Activated CD4-positive, alpha-beta memory T cell treated with anti-CD3 and anti-CD28 coated beads for 36 hours (primary cell): ENCODE measurements at places on chromosomes 11 and 22. TPM values are rescaled to one million over a fixed set of nuclear protein-coding genes. Genes with fewer than 3 reads are reported as not detected.

The CACNA1I gene
- total RNA-seq = 0.36 TPM

GRCh38 chr11:12767577-12767976 lies 93.4 kb downstream of the TEAD1 start:
- no peak for DNase-seq

DNA sequence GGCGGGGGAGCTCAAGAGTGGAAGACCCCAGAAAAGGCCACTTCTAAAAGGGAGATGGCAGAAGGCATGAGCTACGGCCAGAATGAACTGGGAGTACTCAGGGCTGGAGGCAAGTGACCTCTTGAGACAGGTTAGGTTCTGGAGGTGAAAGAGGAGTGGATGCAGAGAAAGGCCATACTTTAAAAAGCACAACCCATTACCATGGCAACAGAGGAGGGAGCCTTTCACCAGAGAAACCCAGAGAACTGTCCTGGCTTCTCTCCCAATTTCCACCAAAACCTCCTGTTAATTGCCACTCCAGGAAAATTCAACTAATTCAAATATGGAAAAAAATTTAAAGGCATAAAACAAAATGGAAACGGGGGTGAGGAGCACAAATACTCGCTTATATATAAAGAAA lies 15.8 kb downstream of the A4GALT start:
- no peak for DNase-seq

DNA sequence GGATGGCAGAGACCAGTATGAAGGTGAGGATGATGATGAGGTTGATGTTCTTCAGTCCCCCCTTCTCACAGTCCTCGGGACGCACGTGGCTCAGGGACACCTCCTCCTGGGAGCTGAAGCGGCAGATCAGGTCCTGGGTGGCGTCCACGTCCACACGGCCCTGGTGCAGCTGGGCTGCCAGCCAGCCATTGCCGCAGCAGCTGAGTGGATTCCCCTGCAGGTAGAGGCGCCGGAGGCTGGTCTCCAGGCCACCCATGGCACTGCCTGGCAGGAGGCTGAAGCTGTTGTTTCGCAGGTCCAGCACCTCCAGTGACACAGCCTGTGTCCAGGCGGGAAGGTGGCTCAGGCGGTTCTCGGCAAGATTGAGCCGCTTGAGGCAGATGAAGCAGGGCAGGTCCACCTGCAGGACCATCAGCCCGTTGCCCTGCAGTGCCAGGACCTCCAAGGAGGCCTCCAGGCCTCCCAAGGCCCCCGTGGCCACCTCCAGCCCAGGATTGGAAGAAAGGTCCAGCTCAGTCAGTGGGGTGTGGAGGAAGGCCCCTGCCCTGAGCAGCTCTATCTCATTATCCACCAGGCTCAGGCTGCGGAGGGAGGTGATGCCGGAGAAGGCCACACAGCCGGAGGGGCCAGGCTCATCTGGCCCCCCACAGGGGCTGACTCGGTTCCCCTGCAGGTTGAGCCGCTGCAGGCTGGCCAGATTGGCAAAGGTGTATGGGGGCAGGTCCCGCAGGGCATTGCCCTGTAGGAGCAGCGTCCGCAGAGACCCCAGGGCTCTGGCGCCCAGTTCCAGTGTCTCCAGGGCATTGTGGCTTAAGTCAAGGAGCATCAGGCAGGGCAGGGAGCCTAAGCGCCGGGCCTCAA lies 10.6 kb downstream of the LRRC32 start:
- no peak for DNase-seq

The C1QTNF6 gene
- total RNA-seq = 11.1 TPM

DNA sequence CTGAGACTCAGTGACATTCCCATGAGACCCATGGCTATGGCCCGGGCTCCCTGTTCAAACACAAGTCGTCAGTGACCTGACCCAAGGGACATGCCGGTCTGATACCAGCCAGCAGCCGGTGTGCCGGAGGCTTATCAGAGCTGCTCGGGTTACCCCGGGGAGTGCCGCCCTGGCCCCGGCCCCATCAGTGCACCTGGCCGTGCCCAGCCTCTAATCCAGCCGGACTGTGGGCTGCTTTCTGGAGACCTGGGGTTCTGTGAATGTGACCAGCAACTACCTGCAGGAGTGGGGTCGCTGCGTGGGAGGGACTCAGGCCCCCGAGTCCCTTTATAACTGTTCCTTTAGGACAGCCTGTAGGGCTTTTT lies 52.7 kb downstream of the LINC01488 start:
- no peak for DNase-seq

GRCh38 chr22:36160499-36160942 lies at the start of gene APOL3:
Gene APOL3 (minus strand): TSS chr22:36160755. CDS start chr22:36149055, 11,700 bp downstream.
- peak; percentile 67 for DNase-seq

DNA sequence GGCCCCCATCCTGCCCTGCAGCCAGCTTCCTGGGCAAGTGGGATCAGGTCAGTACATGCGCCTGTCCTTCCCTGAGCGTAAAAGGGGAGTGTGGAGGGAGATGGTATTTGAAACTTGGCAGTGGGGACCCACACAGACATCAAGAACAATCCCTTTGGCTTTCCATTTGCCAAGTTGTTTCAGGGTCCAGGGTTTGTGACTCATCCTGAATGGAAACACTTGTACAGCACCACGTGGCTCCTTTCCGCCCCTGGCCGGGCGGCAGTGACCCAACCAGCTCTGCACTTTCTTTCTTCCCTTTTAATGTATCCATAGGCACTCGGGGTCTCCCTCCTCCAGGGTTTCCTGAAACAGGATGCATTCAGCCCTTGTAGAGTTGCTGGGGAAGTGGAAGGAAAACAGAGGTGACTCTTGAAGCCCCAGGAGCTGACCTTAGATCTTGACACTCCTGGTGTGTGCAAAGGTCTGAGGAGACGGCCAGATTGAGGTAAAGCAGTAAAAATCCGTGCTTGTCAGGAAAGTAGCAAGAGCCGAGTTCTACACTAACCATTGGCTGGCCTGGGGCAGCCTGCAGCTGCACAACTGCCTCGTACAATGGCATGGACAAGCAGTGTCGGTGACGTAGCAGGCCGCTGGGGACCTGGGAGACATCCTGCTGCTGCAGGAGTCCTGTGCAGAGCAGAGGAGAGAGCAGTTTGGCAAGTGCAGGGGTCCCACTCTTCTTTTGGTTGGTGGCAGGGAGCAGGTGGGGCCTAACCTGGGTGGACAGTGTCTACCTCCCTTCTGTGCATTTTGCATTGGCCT lies 189.8 kb downstream of the SNX19 start:
- no peak for DNase-seq

The IGLL5 gene
- not detected for total RNA-seq

DNA sequence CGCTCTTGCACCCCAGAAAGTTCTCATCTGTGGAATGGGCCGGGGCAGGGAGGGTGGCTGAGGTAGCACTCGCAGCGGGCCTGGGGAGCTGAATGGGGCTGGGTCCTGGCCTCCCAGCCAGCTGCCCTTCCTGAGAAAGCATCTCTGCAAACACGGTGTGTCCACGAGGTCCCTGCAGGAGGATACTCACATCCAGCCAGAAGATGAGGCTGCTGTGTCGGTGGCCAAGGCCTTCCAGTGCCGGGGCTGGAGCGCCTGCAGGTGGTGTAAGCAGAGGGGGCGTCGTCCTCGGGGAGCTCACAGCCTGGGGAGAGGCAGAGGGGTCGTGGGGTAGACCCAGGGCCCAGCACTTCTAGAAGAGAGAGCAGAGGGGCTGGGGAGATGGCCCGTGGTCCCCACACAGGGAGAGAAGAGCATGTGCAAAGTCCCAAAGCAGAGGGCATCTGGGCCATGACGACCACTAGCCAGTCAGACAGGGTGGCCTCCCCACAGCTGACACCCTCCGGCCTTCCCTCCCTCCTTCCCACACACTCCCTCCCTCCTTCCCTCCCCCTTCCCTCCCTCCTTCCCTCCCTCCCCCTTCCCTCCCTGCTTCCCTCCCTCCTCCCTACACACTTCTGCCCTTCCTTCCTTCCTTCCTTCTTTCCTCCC lies 97.9 kb downstream of the WNT7B start:
- DNase-seq = peak; percentile 6

DNA sequence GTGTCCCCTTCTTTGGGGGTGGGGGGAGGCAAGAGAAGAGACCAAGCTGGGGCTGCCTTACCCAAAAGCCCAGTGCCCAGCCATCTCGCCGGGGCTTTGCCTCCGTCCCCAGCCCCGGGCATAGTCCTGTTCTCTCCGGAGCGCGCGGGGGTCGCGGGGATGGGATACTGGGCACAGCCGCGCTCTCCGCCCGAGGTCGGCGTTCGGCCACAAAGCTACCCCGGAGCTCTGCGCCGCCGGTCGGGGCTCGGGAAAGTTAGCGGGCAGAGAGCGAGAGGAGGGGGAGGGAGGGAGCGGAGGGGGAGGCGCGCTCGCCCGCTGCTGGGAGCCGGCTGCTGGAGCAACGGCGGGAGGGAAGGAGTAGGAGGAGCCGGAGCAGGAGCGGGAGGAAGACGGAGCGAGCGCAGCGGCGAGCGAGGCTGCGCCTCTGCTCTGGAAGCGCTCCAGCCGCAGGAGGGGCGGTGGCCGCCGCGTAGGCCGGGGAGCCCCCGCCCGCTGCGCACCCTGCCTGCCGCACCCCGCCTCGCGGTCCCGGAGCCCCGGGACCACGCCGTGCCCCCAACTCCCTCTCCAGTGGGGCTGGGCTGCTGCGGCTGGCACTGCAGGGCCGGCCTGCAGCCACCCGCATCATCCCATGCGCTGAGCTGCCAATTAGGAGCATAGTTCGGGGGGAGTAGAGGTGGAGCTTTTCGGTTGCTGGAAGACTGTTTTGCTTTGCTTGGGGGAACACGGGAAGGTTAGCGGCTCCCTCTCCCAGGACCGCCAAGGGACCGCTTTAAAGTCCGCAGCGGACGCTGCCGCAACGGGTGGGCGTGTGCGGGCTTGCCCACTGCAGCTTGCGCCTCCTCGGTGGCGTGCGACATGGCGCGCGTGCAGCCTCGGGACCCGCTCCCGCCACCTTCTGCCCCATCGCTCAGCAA lies at the start of gene SCN4B:
TSS of gene SCN4B (minus strand) at position 272 of the 920 bp plus-strand sequence. CDS start at position 122, 150 bp downstream.
- DNase-seq = peak; percentile 28

The UBQLNL gene
- 0.17 TPM for total RNA-seq

DNA sequence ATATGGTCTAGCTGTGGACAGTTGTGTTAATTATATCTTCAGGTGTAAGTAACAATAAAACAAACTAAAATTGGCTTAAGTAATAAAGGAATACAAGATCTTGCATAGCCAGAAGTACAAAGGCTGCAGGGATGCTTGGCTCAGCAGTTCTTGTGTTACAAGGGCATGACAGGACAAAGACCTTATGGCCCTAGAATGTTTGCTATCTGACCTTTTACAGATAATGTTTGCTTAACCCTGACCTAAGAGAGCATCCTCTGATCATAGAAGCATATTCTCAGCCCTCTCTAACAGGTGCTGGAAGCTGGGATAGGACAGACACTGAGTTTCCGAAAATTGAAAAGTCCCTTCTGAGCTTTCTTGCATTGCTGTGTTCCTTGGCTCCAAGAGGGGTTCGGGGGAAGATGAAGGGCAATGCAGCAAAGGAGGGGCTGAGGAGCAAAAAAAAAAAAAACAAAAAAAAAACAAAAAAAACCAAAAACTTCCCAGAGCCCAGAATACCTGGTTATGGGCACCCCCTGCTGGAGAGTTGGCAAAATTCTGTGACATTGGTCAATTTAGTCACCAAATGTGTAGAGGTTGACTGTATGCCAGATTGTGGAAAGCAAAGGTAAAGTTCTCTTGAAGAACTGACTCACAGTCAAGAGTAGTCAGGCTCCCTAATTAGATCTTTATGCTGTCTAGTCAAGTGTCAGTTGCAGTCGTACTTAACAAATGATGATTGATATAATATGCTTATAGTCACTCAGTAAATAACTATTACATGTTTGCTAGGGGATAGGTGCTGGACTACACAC lies 10.4 kb upstream of the HIKESHI start:
- peak; percentile 82 for DNase-seq

DNA sequence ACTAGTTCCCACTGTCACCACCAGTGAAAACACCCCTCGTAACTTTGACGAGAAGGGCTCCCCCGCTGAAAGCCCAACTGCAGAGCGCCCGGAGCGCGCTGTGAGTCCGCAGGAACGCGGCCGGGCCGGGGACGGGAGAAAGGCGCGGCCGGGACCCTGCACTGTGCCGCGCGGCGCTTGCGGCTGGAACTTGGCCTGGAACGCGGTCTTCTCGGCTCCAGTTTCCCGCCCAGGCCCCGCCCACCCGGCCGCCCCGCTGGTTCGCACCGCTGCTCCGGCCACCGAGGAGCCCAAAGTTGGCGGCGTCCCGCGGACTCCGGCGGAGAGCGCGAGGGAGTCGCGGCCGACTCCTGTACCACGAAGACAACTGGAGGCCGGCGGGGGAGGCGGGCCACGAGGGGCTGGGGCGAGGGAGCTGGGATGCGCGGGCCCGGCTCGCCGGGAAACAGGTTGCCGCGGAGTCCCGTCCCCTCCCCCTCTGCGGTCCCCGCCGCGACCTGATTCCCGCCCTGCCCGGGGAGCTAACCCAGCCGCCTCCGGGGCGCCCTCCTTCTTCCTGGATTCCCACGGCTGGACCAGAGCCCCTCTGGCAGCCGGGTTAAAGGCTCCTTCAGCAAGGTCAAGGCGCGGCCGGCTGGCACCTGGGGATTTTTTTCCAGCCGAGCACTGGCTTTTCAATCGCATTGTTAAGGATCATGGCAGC lies 3.4 kb downstream of the TENM4 start:
- no peak for DNase-seq

- DNase-seq = no peak
These were observed 26.8 kb upstream of the PPP2R1B start for GRCh38 chr11:111792955-111793500.

DNA sequence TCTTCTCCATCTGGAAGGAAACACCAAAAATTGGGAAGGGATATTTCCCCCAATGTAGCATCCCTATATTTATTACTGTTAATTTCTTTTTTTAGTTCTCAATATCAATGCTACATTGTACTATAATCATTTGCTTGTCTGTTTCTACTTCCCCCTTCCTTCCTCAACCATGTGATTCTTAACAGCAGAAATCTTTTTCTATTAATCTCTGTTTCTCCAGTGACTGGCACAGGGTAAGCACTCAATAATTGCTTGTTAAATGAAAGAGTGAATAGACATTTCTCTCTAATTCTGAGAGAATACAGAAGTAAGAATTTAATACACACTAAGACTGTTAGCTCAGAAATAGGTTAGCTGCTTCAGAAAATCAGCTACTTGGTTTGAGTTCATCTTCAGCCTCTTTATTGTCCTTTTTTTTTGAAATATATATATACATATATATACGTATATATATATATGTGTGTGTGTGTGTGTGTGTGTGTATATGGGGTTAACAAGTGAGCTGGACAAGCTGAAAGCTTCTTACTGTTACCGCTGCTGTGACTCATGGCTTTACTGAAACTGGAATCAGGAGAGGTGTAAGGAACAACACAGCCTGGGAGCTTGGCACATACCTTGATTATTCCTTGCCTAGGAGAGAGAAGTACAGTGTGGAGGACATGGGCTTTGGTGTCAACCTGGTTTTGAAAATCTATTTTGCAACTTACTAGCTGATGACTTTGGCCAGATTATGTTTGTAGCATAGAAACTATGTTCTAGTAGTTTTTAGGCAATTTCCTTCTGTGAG lies 26.2 kb upstream of the PDE3B start:
- no peak for DNase-seq

The FJX1 gene
- total RNA-seq = 0.62 TPM

GRCh38 chr11:12587333-12587991 lies 86.8 kb upstream of the TEAD1 start:
- DNase-seq = no peak

GRCh38 chr11:71212871-71213559 lies 39.4 kb downstream of the SHANK2 start:
- DNase-seq = no peak

GRCh38 chr11:27398400-27398770 lies 35.4 kb upstream of the CCDC34 start:
- DNase-seq = no peak
